ENCODE measurements at places on chromosomes 6 and 20. TPM values are rescaled to one million over a fixed set of nuclear protein-coding genes. Genes with fewer than 3 reads are reported as not detected.
A peak's percentile ranks its signal among the peaks of the same experiment; 100 is the strongest.

Gene ARMC12
- 0.31 TPM for total RNA-seq

Gene IL17F
- total RNA-seq: not detected

DNA sequence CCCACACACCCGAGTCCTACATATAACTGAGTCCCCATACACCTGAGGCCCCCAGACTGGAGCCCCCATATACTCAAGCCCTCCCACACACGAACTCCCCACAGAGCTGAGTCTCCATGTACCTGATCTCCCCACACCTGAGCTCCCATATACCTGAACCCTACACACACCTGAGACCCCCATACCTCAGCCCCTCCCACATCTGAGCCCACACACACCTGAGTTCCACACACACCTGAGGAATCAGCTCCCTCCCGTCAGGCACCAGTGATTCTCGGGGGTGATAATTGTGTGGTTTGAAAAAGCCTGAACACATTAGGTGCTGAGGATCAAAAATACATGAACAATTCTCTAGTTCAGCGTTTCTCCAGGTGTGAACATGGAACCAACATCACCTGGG, 15.4 kb downstream of the PFDN4 start:
- no peak for DNase-seq

Gene RNF182
- total RNA-seq: 0.51 TPM

Gene PKIB
- total RNA-seq: 7.1 TPM

- no peak for DNase-seq
Measured at GRCh38 chr6:141467881-141468280, 664.8 kb upstream of the GJE1 start.

DNA sequence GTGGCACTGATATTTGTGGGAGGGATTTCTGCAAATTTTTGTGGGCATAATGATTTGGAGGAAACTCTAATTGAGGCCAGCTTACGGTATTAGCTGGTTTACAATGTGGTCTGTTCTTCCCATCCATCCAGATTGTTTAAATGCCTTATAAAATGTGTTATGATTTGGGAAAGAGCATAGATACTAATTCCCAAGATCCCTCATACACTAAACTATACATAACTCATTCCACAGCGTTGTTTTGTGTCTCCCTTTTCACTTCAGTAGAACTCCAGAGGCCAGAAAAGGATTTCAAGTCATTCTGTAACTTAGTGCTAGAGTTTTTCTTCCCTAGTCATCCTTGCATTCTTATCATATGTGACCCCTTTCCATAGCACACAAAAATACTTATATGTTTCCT, 292.6 kb upstream of the NT5E start:
- DNase-seq: no peak

Gene CD93
- total RNA-seq: 112 TPM

Gene LHFPL5
- not detected for total RNA-seq

DNA sequence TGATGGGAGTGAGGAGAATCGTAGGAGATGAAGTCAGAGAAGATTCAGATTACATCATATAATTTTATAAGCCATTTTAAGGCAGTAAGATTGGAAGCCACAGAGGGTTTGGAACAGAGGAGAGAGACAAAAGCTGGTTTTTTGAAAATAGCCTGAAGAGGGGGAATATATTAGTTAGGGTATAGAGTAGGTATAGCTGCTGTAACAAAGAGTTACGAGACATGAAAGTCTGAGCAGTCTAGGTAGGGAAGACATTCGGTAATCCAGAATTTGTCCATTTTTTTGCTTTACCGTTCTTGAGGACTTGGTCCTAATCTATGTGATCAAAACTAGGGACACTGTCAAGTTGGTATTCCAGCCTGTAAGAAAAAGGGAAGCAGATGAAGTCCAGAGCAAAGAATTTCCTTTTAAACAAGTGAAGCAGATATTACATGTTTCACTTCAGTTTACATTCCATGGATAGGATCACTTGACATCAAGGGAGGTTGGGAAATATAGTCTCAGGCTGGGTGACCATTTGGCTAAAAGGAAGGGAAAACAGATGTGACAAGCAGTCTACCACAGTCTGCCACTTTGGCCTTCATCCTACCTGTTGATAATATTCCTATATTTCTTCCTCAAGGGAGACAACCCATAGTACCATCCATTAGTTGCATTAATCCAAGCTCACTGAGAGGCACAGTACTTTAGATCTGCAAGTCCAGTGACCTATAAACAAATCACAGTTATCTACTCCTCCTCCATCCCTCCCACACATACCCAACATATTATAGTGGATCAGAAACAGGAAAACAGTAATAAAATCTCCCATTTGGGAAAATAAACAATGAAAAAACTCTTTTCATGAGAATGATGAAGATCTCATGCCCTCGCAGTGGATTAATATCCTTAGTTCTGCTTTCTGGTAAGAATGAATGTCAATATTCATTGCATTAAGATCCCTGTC, 10.2 kb downstream of the FAM135A start:
- no peak for DNase-seq

Gene PRKN
- 7.0 TPM for total RNA-seq

DNA sequence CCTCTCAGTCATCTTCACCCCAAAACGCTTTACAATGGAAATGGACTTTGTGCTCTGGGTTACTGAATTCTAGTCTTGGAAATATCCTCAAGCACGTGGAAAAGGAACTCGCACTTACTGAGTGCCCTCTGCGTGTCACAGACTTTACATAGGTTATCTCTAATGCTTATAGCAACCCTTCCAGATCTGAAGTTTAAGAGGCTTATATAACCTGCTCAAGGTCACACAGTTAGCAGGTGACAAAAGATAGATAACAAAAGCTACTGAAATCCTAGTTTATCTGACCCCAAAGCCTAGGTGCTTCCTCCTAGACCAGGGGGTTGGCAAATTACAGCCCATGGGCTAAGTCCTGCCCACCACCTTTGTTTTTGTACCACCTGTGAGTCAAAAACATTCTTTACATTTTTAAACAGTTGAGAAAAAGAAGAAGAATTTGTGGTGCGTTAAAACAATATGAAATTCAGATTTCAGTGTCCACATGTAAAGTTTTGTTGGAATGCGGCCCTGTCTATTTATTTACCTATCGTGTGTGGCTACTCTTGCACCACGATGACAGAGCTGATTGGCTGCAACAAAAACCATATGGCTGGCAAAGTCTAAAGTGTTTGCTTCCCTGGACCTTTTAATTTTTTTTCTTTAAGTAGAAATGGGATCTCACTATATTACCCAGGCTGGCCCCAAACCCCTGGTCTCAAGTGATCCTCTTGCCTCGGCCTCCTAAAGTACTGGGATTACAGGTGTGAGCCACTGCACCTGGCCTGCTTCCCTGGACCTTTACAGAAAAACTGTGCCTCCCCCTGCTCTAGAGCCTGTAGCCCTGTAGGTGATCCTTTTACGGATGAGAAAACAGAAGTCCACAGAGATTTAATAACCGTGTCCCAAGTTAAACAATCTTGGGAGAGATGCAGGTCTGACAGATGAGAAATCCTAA, 110.2 kb upstream of the RREB1 start:
- DNase-seq: no peak

DNA sequence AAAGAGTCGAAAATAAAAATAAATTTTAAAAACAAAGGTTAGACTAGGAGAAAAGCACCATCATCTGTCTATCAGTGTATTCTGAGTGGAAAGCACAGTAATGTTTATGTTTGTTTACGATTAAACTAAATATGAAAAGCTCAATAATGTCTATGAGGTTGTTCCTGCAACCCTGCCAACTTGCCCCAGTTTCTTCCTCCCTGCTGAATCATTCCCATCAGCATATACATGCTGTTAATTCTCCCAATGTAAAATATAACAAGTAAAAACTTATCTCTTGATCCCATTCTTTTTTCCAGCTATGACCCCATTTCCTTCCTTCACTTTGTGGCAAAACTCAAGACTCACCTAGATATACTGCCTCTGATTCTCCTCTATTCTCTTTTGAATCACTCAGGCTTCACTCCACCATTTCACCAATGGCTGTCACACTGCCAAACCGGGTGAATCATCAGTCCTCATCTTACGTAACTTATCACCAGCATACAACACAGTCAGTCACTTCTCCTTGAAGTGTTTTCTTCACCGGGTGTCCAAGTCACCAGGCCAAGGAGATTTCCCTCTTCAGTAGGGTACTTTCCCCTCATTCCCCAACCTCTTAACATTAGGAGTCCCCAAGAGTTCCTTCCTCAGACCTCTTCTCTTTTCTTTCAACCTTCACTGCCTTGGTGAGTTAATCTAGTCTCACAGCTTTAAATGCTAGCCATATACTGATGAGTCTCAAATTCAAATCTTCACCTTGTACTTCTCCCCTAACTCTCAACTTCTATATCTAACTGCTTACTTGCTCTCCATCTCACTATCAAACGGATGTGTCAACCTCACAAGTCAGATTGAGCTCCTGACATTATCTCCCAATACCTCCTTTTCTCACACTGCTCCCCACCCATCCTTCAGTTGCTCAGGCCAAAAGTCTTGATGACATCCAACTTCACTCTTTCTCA, 6.2 kb downstream of the TMEM242 start:
- no peak for DNase-seq

- no peak for DNase-seq
Measured at GRCh38 chr6:14694308-14694707, 551.6 kb upstream of the JARID2 start.

Gene GPX5
- total RNA-seq: not detected

DNA sequence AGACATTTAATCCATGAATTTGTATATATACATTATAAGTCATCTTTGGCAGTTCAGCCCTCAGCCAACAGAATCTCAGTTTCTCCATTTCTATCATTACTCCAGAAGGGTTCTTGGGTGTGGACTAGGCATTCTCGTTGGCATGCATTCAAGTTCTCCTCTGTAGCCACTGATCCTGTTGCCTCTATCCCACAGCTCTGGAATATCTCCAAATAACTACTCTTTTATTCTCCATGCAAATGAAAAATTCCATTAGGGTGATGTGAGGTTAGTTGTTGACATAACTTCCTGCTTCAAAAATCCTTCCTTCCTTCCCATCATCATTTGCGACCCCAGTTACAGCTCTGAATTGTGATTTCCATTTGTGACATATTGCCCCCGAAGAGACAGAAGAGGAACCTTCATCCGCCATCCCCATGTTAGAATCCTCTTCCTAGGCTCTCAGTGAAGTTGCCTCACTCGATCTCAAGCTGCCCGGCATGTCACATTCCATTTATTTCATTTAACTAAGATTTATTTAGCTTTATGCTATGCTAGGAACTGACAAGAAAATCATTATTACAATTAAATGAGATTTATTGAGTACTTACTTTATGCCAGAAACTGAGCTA, 93.7 kb upstream of the EDN1 start:
- peak; percentile 7 for DNase-seq

Gene CAPN11
- 0.72 TPM for total RNA-seq

GRCh38 chr6:137099689-137100403, 55.1 kb upstream of the IL20RA start:
- DNase-seq: no peak

Gene MDFI
- total RNA-seq: 23.5 TPM

Gene RIMS1
- 2.3 TPM for total RNA-seq

DNA sequence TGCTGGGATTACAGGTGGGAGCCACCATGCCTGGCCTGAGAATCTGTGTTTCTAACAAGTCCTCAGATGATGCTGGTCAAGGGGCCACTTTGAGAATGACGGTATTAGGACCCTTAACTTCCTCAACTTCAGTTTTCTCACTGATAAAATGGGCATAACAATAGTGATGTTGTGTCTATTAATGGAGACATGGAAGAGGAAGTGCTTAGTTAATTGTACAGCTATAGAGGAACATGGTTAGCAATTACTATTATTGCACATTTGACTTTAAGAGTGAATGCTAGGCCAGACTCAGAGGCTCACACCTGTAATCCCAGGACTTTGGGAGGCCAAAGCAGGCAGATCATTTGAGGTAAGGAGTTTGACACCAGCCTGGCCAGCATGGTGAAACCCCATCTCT, 12.7 kb downstream of the DPPA5 start:
- DNase-seq: no peak

DNA sequence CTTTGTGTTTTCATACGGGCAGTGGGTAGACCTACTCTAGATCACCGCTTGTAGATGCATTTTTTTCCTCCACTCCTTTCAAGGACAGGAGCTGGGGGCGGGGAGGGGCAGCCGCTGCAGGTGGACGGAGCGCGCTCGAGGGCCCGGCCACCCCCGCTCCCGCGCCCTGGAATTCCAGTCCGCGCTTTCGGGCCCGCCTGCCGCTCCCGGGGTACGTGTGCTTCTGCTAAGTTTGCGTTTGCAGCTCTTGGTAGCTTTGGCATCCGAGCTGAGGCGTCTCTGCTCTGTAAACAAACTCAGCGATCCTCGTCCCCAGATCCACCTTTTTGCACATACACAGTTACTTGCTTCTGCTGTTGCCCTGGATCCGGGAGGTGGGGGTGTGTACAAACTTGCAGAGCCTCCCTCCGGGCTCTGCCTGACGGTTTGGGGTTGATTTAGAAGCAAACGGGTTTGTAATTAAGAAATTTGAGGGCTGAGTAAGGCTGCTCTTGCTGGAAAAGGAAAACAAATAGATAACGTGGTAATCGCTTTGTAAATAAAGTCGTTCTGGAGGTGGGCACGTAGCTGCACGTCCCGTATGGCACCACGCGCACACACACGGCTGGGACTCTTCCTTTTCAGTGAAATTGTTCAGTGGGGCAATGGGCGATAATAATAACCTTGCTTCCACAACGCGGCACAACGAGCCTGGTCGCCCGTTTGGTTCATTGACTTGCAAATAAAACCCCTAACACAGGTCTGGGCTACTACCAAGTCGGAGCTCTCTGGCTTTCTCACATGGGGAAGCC, 973 bp upstream of the CITED2 start:
- peak; percentile 98 for DNase-seq

DNA sequence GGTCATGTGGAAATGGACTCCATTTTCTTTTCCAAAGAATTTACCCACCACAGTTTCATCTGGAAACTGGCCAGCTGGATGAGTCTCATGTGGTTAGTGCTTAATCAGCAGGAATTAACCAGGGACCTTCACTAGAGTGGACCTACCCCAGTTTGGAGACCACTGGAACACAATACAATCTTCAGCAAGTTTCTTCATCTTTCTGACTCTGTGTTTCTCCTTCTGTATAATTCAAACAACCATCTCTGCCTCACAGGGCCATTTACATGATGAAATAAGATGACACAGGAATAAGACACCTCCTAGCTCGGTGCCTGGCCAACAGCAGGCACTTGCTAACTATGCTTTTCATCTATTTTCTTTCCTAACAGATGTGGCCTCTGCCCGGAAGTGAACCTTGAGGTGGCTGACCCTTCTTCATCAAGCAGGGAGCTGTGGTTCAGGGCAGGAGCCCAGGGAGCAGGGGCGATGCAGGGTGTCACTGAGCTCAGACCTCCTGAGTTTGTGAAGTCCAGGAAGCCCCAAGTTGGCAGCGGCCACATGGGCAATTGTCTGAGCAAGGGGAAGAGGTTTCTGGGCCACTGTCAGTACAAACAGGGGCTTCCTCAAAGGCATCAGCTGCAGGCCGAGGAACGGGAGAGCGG, 98.8 kb downstream of the SOD2 start:
- DNase-seq: no peak

DNA sequence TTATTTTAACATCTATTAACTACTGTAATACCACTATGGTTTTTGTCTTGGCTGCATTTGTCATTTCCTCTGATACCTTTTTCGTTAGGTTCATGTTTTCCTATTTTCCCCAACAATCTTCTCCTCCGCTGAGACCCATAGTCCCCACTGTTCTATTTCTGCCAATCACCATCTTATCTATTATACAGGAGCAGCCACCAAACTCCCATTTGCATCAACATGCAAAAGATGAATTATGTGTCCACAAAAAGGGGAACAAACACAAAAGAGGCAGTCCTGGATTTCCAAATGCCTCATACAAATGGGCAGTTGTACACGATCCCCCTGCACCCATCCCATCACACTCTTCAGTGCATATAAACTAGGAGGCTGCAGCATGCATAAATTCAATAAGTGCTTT, 121.7 kb upstream of the MYLIP start:
- DNase-seq: no peak

Gene TFAP2D
- not detected for total RNA-seq

Measured in tongue (tissue), 3 donors.